ENCODE measurements at places on chromosomes 13 and 19.

DNA sequence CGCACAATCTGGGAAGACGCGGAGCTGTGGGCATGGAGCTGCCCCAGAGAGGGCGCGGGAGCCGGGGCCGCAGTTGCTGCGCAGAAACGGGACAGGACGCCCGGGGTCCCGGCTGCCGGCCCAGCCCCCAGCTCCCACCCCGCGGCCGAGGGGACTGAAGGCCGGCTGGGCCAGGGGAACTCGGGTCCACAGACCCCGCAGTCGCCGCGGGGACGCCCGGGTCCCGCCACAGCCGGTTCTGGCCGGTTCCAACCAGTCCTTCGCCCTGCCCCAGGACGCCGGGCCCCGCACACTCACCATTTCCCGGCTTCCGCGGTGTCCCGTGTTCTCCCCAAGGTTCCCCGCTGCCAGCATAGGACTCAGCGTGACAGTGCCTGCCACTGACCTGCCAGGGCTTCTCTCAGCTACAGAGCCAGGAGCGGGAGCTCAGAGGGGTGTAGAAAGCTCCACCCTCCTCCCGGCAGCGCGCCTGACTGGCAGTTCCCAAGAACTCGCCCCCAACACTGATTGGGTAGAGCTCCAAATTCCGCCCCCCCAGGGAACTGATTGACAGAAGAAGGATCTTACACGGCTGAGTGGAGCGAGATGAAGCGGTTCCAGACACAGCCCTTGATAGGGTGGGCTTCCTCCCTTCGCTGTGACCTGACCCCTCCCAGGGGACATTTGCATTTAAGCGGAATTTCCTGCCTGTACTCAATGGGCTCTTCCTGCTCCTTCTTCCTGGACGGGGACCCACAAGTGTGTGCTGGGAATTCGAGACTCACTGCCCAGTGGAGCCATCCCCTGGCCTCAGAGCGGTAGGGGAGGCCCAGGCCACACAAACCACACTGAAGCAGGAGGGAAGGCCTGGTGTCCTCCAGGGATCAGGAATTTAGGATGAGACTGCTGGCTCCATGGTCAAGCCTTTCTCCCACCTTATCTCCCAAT, at the start of gene ZNF442:
Gene ZNF442 (minus strand): TSS at position 448 of the 927 bp plus-strand sequence. CDS start 2,052 bp downstream, outside the sequence.
- DNase-seq: peak; percentile 53

DNA sequence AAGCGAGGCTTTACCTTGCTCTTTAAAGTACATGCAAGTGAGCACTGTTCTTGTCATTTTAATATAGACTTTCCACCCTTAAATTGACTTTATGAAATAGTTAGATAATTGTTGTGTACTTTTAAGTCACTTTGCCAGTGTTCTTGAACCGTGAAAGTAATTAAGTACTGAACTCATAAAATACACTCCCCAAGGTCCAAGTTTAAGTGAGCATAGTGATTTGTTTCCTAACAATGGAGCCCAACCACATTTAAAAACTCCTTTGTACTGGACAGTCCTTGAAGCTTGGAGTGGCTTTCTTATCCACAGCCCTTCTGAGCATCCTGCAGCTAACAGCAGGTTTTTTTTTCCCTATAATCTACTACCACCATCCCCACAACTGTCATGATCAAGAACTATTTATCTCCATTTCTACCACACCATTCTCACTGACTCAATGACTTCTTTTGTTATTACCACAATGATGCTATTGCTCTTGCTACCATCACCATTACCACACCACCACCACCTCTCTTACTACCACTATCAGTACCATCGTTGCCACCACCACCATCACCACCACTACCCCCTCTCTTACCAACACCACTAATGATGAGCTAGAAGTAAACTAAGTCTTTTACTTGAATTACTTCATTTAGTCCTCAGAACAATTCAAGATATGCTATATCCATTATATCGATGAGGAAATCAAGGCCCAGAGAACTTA, 452.6 kb downstream of the DIAPH3 start:
- DNase-seq: no peak

DNA sequence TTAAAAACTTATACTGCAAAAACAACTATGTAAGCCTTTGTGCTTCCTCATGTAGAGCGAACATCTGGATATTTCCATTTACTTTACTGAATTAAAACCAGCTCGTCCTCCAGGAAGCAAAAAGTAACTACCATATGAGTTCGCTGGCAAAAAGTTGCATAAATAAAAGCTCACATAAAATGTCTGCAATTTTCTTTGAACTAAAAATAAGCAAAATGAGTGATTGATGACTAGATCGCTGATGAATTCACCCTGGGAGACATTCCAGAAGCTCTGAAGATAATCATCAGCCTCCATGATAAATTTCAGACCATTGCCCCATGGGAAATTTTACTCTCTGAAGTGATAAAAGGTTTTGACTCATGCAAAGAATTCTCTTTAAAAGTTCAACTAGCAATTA, 67.3 kb upstream of the SACS start:
- DNase-seq: no peak

DNA sequence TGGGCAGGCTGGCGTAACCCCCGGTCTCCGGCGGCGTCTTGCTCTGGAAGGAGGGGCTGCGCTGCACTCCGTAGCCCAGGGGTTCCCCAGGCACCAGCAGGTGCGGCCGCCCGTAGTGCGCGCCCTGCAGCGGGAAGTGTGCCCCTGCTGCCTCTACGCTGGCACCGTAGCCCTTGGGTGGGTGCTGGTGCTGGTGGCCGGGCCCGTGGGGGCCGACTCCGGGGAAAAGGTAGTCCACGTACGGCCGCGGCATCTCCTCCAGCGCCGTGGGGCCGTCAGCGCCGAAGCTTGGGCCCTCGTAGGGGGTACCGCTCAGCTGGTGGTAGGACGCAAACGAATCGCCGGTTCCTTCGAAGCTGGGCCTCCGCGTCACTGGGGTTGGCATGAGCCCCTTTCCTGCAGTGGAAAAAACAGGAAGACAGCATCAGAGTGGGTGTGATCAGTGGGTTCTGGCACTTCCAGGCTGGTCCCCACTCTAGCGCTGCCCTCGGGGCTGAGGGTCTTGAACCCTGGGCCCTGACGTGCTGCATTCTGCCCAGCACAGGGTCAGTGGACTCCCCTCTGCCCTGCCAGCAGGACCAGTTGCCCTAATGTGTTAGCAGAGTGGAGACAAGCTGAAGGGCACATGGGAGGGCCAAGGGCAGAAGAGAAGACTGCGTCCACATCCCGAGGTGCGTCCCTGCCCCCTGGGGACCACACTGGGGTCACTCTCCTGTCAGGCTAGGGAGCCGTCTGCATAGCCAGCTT, 72.3 kb downstream of the LATS2 start:
- DNase-seq: no peak

- DNase-seq: no peak
Observed at GRCh38 chr13:27347211-27347772, 76.7 kb downstream of the RASL11A start.

GRCh38 chr19:6739390-6739882, at the start of gene TRIP10:
Gene TRIP10 (plus strand): TSS chr19:6739680. CDS start chr19:6739762, 82 bp downstream.
- DNase-seq: peak; percentile 73

- DNase-seq: no peak
Observed at GRCh38 chr13:20197361-20197834, 4.7 kb upstream of the GJB2 start.

- no peak for DNase-seq
Observed at GRCh38 chr19:18279266-18279515, 2.2 kb downstream of the JUND start.

DNA sequence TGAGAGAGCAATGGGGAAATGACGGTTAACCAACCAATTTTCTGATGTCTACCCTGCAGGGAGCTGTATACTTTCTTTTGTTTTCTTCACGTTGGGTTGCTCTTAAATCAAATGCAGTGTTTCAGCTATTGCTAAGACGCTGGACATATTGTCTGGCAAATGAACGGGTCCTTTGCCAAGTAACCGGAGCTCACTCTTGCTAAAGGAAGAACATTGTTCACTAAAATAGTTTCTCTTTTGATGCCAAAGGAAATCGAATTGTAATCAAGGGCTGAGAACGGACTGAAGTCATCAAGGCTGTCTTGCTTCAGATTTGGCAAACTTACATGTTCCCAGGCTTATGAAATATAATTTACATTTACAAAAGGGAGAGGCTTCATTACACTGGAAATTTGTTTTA, 142.3 kb upstream of the ARGLU1 start:
- DNase-seq: no peak

- DNase-seq: no peak
Observed at GRCh38 chr13:84896128-84896527, 903.1 kb downstream of the SLITRK6 start.

- DNase-seq: no peak
Observed at GRCh38 chr19:37885392-37885791, 21.0 kb downstream of the WDR87 start.

DNA sequence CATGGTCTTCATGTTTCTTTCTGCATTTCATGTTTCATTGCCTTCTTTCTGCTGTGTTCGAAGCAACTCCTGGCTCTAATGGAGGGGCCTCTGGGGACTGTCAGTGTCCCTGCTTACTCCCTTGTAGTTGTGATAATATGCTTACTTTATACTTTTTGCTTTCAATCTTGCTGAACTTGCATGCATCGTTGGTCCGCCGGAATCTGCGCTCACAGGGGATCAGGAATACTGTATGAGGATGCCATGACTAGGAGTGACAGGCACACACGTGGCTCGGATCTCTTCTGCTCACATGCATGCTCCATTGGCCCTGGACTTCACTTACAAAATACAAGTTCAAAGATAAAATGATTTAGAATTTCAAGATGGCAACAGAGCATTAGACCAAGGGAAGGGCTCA, 108.8 kb downstream of the SIPA1L3 start:
- DNase-seq: no peak

DNA sequence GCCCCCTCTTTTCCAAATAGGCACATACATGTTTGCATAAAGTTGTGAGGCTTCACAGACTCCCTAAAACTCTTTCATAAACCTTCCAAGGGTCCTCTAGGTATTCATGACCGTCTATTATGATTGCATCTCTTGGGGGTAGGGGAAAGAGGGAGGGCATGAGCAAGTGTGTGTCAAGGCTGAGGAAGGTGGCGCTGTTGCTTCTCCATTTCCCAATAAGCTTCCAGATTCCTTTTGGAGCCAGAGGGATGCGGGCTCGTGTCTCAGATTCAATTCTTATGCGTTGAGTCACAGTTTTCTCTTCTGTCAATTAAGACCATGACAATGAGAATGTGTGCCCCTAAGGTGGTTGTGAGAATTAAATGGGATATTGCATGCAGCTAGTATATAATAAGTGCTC, 51.0 kb upstream of the CYP2A7 start:
- no peak for DNase-seq

DNA sequence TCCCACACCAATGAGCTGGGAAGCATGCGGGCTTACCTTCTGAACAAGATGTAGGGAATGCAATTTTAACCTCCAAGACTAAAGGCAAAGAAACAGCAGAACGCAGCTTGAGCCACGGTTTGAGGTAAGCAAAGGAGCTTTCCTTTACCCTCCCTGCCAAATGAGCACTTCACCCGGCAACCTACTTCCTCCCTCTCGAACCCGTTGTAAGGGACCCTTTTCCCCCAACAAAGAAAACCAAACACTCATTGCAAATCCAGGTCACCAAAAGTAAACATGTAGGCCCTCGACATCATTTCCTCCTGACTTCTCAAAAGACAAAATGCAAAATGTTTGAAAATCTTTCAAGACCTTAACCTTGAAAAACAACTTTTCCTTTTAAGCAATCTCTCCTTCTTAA, 65.3 kb downstream of the ABCC4 start:
- DNase-seq: no peak

DNA sequence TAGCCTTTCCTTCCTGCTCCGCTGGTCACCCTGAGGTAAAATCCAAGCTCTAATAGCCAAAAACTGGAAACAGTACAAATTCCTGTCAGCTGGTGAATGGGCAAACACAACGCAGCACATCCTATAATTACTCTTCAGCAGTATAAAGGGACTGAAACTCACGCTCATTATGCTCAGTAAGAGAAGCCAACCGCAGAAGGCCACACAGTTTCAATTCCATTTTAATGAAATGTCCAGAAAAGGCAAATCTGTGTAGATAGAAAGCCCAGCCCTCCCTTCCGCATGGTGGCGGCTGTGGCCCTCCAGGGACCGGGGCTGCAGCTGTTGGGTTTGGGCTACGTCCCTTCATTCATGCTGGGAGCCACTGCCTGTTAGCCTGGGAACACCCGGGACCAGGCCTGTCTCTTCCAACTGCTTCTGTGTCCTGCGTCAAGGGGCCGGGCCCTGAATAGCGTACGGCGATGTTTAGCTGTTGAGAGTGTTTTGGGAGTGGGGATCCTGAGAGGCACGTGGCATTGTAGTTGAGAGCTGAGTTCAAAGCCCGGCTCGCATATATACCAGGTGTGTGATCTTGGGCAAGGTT, 23.5 kb downstream of the NKPD1 start:
- no peak for DNase-seq

- DNase-seq: no peak
Observed at GRCh38 chr19:2039959-2040646, 10.9 kb downstream of the MKNK2 start.

DNA sequence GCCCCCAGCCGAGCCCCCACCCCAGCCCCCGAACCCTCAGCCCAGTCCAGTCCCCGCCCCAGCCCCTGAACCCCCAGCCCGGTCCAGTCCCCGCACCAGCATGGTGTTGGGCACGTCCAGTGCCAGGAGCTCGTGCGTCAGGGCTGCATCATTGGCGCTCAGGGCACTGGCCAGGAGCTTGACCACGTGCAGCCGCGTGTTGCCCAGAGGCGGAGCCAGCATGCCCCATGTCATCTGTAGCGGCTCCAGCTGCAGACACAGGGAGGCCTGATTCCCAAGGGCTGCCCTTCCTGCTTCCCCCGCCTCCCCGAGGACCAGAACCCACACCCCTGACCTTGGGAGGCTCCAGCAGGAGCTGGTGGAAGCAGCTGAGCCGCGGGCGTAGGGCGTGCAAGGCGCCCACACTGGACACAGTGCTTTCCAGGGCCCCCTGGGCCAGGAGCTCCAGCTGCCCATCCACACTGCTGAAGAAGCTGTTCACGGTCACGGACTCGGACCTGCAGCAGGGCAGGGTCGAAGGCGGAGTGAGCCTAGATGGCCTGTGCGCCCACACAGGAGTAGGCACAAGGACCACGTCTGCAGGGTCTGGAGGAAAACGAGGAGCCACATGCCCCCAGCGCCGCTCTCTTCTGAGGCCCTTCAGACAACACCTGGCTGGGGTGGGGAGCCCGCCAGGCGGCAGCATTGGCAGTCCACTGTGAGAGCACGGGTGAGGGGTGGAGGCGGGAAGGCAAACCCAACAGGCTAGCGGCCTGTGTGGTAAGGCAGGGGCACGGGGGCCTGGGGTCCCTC, 12.8 kb upstream of the TMEM86B start:
- no peak for DNase-seq

GRCh38 chr13:99617474-99618255, 116.4 kb downstream of the TM9SF2 start:
- DNase-seq: no peak

DNA sequence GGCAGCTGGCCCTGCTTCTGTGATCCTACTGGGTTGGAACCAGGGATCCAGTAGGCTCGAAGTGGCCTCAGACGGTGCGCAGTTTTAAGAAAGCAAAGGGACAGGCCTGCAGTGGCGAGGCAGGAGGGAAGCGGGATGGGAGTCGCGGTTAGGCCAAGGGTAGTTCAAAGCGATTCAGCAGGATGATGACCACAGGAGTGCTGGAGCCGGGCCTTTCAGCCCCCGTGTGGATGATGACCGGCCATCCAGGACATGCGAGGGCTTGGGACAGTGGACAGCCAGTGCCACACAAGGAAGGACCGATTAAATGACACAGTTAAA, 854 bp downstream of the RNASEH2B start:
- no peak for DNase-seq

All from stimulated activated CD4-positive, alpha-beta T cell treated with anti-CD3 and anti-CD28 coated beads, Interleukin-15, amount 100 ng/mL, for 1 hour (primary cell).